CD4-positive, alpha-beta T cell treated with Interleukin-4 for 1 hour (primary cell): ENCODE measurements at places on chromosomes 7 and 10.

- DNase-seq = no peak
Observed at GRCh38 chr10:113549856-113550255, 3.0 kb upstream of the HABP2 start.

- DNase-seq = no peak
Observed at GRCh38 chr10:14179251-14179650, 151.5 kb downstream of the FRMD4A start.

DNA sequence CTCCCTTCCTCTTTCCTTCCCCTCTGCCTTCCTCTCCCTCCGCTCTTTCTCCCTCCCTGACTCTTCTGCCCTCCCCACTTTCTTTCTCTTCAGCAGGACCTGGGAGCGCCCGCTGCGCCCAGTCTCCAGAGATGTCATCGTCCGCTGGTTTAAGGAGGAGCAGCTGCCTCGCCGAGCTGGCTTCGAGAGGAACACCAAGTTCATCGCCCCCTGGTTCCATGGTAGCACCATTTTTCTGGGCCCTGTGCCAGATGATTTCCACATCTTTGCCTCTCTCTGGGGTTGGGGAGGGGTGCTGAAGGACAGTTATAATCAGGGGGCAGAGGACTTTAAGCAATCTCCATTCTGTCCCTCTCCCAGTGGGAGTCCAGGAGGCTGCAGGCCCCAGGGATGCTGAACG is 71.6 kb downstream of the SH2D4B start:
- DNase-seq = no peak

DNA sequence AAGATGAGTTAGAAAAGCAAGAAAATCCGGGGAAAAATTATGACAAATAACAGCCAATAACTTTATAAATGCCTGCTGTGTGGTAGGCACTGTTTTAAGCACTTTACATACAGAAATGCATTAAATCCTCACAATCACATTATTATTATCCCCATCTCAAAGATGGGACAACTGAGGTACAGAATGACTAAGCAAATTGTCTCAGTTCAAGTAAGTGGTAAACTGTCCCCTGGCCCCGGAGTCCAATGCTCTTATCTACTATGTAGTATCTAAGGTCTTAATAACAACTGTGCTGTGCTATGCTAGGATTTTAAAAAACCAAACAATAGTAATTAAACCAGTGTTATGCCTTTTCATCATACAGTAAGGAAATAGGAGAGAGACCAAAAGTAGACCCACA is 105.6 kb downstream of the RTKN2 start:
- DNase-seq = no peak

DNA sequence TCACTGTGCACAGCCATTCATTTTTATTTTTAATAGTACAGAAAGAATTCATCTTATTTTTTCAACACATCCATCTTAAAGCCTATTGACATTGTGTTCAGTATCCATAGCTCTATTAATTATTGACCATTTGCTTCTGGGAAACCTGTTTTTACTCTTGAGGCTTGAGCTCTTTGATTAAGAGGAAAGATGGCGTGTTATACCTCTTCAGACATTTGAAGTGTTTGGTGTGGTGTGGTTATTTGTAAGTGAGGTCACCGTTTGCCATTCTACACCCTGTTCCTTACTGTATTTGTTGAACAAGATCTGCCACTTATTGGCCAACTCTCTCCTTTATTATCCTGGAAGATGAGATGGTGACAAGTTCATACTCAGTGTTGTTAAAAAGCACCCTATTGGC is 18.4 kb downstream of the C7orf57 start:
- DNase-seq = no peak

GRCh38 chr7:132154248-132154647 is 422.0 kb downstream of the PLXNA4 start:
- DNase-seq = no peak

GRCh38 chr10:33353853-33354252 is 19.4 kb upstream of the NRP1 start:
- no peak for DNase-seq
